ENCODE measurements at places on chromosomes 7 and 10.

- DNase-seq = no peak
Measured at GRCh38 chr7:23467291-23467805, 2.9 kb downstream of the IGF2BP3 start.

GRCh38 chr7:22662556-22663356 lies 64.2 kb upstream of the IL6 start:
- DNase-seq = no peak

DNA sequence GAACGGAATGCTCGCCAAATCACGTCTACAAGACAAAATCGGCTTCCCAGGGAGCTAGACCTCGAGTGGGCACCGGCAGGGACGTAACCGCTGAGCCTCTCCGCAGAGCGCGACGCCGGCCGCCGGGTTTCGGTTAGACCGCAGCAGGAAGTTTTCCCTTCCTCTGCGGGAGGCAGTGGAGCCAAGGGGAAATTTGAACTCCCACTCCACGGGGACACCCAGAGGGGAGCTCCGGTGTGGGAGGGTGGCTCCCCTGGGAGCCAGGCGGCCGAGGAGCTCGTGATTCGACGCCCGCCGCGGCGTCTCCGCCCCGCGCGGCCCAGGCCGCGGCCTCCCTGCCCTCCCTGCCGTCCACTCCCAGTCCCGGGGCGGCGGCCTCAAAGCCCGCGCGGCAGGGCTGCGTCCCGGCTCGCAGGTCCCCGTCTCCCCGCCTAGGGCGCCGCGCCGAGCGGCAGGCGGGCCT lies 426 bp downstream of the SYPL1 start:
- DNase-seq = peak; percentile 83

- DNase-seq = no peak
Measured at GRCh38 chr7:130844811-130845580, 111.0 kb upstream of the KLF14 start.

- DNase-seq = no peak
Measured at GRCh38 chr7:157775560-157776332, 438.9 kb downstream of the DNAJB6 start.

- no peak for DNase-seq
Measured at GRCh38 chr10:13475124-13475523, 53.7 kb downstream of the BEND7 start.

GRCh38 chr7:57308631-57309408 lies 141.2 kb upstream of the ZNF716 start:
- no peak for DNase-seq

GRCh38 chr7:112395893-112396292 lies 54.4 kb upstream of the IFRD1 start:
- no peak for DNase-seq

- no peak for DNase-seq
Measured at GRCh38 chr10:11043039-11043438, 25.4 kb downstream of the CELF2 start.

- no peak for DNase-seq
Measured at GRCh38 chr7:127253281-127254162, 781 bp upstream of the GRM8 start.

DNA sequence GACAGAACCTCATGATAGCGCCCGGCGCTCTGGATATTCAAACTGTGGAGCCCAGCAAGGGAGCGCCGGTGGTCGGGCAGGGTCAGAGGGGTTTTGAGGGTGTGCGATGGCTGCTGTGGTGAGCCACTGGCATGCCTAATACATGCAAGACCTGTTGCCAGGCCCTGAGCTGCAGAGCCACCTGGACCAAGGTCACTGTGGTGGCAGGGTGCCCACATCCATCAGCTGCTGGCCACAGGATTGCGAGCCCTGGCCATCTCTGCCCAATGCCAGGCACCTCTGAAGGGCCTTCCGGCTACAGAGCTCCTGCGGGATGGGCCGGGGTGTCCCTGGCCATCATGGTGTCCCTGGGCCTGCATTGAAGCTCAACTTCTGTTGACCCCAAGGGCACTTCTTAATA lies 123.0 kb upstream of the TNRC18 start:
- DNase-seq = no peak

DNA sequence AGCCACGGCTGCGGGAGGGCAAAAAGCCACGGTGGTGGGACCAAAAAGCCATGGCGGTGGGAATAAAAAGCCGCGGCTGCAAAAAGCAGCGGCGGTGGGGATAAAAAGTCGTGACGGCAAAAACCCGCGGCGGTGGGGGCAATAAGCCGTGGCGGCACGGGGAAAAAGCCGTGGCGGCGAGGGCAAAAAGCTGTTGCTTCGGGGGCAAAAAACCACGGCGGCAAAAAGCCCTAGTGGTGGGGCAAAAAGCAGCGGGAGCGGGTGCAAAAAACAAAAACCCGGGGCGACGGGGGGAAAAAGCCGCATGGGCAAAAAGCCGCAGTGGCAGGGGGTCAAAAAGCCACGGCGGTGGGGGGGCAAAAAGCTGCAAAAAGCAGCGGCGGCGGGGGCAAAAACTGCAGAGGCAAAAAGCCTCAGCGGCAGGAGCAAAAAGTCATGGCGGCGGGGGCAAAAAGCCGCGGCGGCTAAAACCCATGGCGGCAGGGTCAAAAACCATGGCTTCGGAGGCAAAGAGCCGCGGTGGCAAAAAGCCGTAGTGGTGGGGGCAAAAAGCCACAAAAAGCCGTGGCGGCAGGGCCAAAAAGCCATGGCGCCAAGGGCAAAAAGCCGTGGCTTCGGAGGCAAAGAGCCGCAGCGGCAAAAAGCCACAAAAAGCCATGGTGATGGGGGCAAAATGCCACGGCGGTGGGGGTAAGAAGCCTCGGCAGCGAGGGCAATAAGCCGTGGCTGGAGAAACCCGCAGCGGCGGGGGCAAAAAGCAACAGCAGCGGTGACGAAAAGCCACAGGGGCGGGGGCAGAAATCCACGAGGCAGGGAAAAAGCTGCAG lies 525.8 kb downstream of the ZNF33B start:
- peak; percentile 50 for DNase-seq

DNA sequence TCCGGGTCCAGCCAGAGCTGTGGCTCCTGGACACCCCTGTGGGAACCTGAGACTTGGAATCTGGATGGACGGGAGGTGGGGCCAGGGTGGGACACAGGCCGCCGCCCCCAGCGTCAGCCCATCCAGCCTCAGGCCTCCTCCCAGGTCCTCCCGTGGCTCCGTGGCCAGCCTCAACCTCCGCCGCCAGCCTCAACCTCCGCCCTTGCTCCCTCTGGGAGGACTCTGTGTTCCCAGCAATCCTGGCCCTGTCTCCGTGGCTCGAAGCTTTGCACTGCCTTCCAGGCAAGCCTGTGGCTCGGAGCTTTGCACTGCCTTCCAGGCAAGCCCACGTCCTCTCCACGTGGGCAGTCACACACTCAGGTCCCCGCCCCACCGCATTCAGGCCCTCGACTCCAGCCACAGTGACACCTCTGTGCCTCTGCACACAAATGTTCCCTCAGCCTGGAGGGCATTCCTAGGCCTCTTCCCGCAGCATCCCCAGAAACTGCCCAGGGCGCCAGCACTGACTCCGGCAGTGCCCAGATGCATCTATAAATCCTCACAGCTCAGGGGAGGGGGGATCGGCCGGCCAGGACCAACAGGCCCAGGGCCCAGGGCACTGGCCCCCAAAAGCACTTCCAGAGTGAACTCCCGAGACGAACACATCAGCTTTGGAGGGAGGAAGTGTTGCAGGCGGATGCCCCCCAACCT lies 44.7 kb upstream of the PDGFA start:
- no peak for DNase-seq

DNA sequence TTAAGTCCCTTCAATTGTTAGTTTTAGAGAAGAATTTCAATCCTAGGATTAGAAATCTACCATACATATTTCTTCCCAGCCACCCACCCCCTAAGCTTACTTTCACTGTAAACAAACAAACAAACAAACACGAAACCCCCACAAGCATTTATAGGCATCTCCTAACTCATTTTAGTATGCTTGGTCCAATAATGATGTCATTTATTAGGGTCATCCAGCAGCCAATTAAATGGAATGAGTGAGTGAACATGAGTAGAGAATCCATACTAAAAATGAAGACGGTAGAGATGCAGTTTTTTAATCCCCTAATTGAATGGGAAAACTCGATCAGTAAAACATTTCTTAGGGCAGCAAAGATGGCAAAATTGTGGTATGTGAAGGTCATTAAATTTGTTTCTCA lies 3.2 kb downstream of the TAC1 start:
- no peak for DNase-seq

DNA sequence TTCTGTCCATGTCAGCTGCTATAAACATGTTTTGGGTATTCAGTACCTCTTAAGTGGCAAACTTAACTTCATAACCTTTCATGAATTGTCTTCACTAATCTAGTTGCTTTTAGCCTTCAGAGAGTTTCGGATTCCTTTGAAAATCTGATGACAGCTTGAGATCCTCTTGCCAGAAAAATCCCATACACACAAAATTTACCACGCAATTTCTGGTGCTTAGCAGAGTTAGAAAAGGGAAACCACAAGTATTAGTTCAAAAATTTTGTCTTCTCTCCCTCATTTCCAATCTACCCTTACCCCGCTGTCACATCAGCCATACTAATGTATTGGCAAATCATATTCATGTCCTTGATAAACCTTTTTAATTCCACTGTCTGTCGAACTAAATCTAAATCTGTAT lies 72.7 kb upstream of the TMEM106B start:
- DNase-seq = no peak

GRCh38 chr7:48635796-48636195 lies 288.6 kb upstream of the CDC14C start:
- DNase-seq = no peak

DNA sequence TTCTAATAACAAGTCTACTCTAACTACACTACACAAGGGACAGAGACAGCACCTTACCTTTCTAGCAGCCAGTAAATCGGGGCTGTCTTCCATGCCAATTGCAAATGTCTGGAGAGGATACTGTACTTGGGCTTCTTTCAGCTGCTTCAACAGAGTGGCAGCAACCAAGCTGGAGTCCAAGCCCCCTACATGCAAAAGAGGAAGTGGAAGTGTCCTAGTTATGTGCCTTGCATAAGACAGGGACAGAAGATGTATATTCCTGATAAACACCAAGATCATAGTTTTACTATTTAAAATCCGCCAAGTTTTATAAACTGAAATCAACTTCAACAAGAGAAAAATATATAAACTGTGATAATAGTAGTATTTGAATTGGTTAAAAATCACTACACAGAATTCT lies 14.0 kb downstream of the ASNS start:
- DNase-seq = no peak

DNA sequence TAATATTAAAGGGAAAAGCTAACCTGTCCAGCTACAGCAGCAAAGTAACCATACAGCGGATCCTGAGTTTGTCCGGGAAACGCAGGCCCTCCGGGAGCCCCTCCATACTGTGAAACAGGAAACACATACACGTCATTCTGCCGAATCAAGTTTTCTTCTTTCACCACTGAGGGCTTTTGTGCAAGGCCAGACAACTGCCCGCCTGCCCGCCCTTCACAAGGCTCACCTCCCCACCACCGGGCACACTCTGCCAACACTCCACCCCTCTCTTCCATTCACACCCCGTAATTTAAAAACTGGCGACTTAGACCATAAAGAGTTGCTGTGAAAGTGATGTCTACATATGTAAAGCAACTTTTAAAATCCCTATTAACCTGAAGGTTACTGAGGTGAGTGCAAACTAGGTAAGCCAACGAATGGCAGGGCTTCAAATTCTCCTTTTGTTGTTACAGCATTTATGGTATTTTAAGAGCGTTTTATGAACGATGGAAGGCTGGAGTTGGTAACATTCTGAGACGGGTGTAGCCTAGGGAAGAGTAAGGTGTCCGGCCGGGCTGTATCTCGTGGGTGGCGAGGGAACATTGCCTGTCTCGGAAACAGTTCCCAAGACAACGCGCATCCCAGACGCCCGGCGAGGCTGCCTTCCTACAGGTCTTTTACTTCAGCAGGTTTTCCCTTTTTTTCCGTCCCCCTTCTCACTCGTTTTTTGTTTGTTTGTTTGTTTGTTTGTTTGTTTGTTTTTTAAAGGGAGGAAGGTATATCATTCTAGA lies 817 bp downstream of the SRI start:
- DNase-seq = peak; percentile 77

GRCh38 chr7:28687537-28687936 lies 270.6 kb downstream of the TRIL start:
- no peak for DNase-seq

GRCh38 chr7:118129041-118129795 lies 54.7 kb upstream of the LSM8 start:
- DNase-seq = no peak

GRCh38 chr7:21941611-21942141 lies 4.0 kb downstream of the CDCA7L start:
- no peak for DNase-seq

DNA sequence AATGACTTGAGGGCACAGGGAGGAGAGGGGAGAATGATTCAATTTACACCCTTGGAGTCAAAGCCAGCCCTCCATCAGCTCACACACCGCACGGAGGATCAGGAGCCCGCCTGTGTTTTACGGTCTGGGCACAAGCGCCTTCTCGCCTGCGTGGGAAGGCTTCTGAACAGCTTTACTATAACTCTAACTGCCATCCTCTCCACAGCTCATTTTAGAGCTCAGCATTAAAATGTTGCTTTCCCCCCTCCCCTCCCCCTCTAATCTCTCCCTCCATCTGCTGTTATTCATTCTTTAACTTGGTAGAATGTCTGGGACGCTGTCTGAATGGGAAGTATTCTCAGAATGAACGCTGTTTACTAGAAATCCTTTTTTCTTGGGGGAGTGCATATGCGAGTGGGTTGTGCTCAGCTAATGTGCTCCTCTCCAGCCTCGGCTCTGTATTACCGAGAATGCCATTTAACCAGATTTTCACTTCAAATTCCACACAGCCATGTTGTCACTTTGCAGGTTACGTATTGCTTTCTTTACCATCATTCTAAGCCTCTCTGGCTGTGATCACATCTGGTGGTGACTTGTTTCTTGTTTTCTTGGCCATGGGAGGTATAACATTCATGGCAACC lies 140.1 kb downstream of the GFRA1 start:
- no peak for DNase-seq

GRCh38 chr7:104848138-104848990 lies 165.6 kb upstream of the KMT2E start:
- no peak for DNase-seq

GRCh38 chr7:25389489-25390106 lies 161.3 kb upstream of the NPVF start:
- DNase-seq = no peak

GRCh38 chr10:126332576-126332975 lies 55.7 kb downstream of the ADAM12 start:
- DNase-seq = no peak

GRCh38 chr10:63166742-63167258 lies 33.7 kb downstream of the NRBF2 start:
- no peak for DNase-seq

DNA sequence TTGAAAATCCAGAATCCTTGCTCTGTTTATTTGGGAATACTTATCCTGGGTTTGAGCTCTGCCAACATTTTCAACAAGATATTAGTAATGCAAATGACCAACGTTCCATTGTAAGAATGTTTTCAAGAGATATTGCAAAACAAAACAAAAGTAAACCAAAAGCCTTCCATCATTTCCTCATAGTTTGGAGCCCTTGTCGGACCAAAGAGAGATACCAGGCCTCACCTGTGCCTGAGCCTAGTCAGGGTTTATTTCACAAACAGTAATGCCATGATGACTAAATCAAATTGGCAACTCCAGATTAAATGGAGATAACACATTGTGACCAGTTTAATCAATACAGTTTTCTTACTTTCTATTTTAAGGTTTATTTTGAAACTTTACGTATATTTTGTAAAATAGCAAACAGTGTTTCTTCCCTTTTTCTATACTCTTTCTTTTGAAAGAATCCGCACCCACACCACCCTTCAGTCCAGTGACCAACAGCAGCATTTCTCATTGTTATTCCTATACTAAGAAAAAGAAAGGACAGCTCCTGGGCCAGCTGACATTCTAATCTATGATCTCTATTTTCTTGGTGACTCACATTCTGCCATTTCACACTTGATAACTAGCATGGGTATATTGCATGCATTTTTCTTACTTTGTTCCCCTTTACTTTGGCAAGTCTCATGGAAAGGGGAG lies 168.5 kb upstream of the MEOX2 start:
- no peak for DNase-seq
